ENCODE measurements at places on chromosomes 3 and 15.

DNA sequence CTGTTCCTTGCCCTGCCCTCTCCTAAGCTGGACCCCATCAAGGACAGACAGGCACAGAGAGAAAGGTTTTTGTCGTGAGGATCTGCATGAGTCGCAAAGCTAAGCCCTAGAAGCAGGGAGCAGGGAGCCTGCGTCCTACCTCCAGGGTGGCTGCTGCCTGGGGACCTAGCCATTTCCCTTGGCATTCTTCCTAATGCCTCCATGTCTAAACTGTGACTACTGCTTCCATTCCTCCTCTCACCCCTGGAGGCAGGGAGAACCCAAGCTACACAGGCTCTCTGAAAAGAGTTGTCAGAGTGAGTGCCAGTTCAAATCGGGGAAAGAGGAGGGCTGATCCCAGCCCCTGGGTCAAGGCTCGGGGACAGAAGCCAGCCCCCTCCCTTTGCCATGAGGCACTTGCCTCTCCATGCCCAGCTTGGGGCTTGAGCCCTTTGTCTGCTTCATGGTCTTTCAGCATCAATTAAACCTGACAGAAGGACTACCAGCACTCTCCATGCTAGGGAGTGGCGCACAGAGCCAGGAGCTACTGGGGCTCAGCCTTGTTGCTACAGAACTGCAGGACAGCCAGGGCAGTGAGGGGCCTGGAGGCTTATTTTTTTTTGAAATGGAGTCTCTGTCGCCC, 2.4 kb downstream of the GCHFR start:
- H3K36me3 ChIP-seq, result no peaks in the 10 kb centered on the region
- H3K4me3 ChIP-seq, result no peak overlapping the region
- no peak for DNase-seq
- H3K27ac ChIP-seq, result no peak overlapping the region
- peaks cover 9% of the 10 kb centered on the region for H3K4me1 ChIP-seq

DNA sequence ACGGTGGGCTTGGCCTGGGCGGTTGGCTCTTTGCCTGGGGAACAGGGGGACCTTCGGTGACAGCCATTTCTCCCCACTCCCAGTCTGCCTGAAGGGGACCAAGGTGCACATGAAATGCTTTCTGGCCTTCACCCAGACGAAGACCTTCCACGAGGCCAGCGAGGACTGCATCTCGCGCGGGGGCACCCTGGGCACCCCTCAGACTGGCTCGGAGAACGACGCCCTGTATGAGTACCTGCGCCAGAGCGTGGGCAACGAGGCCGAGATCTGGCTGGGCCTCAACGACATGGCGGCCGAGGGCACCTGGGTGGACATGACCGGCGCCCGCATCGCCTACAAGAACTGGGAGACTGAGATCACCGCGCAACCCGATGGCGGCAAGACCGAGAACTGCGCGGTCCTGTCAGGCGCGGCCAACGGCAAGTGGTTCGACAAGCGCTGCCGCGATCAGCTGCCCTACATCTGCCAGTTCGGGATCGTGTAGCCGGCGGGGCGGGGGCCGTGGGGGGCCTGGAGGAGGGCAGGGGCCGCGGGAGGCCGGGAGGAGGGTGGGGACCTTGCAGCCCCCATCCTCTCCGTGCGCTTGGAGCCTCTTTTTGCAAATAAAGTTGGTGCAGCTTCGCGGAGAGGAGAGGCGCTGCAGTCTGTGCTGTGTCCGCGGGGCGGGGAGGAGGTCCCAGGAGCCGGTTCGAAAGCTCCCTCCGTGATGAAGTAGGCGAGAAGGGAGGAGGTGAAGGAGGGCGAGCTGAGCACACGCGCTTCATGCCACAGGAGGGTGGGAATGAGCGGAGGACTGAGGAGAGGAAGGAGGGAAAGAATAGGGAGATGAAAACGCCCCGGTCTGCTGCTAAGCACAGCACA, 9.6 kb downstream of the CLEC3B start:
- DNase-seq, result no peak
- no peak overlapping the region for H3K4me3 ChIP-seq
- H3K36me3 ChIP-seq, result no peaks in the 10 kb centered on the region
- H3K4me1 ChIP-seq, result no peaks in the 10 kb centered on the region
- H3K27me3 ChIP-seq, result no peaks in the 10 kb centered on the region
- H3K27ac ChIP-seq, result no peak overlapping the region

DNA sequence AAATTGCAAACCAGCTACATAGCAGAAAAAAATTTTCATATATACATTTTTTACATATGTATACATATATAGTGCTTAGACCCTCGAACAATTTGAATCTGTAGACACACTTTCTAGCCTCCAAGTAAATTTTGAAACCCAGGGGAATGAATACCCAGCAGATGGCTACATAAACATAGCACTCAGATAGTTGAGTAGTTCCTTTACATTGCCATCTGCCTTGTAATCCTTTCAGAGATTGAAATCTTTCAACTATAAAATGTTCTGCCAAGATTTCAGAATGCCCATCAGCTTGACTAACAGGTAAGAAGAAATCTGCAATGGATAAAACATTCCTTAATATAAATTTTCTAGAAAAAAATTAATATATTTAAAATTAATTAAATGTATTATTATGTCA, 1333.5 kb upstream of the CADM2 start:
- H3K4me1 ChIP-seq, result no peaks in the 10 kb centered on the region
- H3K27ac ChIP-seq, result no peak overlapping the region
- H3K4me3 ChIP-seq, result no peak overlapping the region
- no peak for DNase-seq
- H3K36me3 ChIP-seq, result no peaks in the 10 kb centered on the region

DNA sequence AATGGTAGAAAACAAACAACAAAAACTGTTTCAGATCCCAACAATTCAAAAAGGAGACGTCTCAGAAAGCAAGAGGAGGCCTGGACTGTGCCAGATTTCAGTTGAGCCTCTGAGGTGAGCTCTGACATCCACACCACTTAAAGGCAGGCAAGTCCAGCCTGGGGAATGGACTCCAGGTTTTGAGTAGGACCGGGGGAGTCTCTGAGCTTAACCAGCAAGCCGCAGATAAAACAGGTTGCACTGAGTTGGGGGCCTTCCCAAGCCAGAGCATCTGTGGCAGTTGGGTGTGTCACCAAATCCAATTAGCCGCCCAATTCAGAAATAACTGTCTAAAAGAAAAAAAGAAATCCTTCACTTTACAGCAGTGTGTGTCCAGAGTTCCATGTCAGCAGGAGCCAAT, 54.7 kb downstream of the OXNAD1 start:
- H3K4me3 ChIP-seq, result no peak overlapping the region
- H3K27ac ChIP-seq, result no peak overlapping the region
- H3K27me3 ChIP-seq, result no peaks in the 10 kb centered on the region
- no peak for DNase-seq
- no peaks in the 10 kb centered on the region for H3K4me1 ChIP-seq

- H3K4me1 ChIP-seq, result no peaks in the 10 kb centered on the region
- no peak overlapping the region for H3K27ac ChIP-seq
- H3K27me3 ChIP-seq, result no peaks in the 10 kb centered on the region
- DNase-seq, result no peak
- H3K4me3 ChIP-seq, result no peak overlapping the region
Measured at GRCh38 chr15:66738116-66738515, 36.1 kb downstream of the SMAD6 start.

DNA sequence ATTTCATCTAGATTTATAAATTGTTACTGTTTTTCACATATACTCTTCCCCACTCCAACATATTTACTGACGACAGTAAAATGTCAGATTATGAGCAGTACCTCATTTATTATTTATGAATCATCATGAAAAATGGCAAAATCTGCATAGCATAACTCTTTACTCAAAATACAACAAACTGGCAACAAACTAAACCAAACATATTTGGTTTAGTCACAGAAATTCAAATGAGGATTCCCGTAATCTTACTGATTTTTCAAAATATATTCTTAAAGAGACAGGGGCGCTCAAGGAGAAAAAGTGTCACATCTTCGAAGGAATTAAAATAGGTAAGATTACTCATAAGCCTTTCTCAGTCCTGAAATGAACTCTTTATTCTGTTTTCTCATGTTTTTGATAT, 3.0 kb upstream of the GPR87 start:
- H3K36me3 ChIP-seq, result no peaks in the 10 kb centered on the region
- H3K27me3 ChIP-seq, result no peaks in the 10 kb centered on the region
- H3K4me1 ChIP-seq, result no peaks in the 10 kb centered on the region
- no peak for DNase-seq
- no peak overlapping the region for H3K4me3 ChIP-seq

DNA sequence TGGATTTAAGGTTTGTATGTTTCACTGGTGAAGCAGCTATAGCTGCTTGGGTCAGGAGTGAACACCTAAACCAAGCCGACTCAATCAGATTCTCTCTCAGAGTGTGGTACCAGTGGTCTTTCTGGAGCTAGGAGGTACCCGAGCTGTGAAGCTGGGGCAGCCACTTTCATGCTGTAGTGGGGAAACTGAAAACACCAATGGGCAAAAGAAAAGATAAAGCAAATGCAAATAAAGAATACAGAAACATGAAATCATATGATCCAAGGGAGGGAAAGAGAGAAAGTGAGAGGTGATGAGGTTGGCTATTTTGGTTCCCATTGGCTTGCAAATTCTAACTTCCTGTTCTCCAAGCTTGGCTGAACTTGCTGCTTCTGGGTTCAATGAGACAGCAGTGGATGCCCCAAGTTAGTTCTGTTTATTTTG, 212.3 kb upstream of the CFAP20DC start:
- H3K27ac ChIP-seq, result no peak overlapping the region
- H3K27me3 ChIP-seq, result no peaks in the 10 kb centered on the region
- no peak for DNase-seq
- H3K36me3 ChIP-seq, result no peaks in the 10 kb centered on the region
- H3K4me1 ChIP-seq, result no peaks in the 10 kb centered on the region

DNA sequence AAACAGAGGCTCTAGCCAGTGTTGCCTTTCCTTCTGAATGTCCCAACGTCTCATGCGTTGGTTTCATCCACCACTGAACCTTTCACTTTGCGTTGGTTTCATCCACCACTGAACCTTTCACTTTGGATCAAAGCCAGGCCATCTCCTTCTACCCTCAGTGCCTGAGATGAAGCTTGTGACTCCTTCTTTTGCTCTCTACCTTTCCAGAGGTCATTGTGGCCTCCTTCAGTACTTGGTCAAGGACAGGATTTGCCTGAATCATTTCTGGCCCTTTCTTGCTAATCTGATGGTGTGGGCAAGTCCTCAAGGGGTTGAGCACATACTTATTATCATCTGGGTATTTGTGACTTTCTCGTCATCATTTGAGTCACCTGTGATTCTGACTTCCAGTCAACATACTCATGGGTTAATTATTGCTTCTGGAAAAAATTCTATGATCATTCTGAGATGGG, 50.0 kb downstream of the SELENOT start:
- H3K36me3 ChIP-seq, result no peaks in the 10 kb centered on the region
- H3K27ac ChIP-seq, result no peak overlapping the region
- H3K4me3 ChIP-seq, result no peak overlapping the region
- no peaks in the 10 kb centered on the region for H3K4me1 ChIP-seq
- no peak for DNase-seq
- no peaks in the 10 kb centered on the region for H3K27me3 ChIP-seq

DNA sequence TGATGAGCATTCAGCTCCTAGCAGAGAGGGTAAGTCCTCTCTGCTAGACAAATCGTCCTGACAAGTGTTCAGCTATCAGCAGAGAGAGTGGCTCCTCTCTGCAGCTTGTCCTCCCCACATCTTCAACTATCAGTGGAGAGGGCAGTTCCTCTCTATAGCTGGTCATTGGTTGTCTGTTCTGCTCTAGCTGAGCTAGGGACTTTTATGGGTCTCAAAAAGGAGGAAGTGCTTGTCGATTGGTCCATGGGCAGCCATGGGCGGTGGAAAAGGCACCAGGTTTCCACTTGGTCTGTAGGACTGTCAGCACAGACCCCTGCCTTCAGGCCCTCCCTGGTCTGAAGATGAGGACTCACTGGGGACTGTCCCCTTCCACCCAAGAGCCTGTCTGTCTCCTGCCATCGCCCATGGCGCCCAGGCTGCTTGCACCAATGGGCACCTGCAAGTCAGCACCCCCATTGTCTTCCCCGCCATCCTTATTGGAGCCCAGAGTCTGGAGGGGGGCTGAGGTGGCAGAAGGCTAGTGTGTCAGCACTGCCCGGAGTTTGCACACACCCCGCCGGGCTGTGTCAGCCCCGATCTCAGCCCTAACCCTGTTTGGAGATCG, 264.7 kb downstream of the ZBBX start:
- no peak overlapping the region for H3K27ac ChIP-seq
- no peak for DNase-seq
- no peaks in the 10 kb centered on the region for H3K27me3 ChIP-seq
- no peaks in the 10 kb centered on the region for H3K36me3 ChIP-seq
- H3K4me1 ChIP-seq, result peaks cover 3% of the 10 kb centered on the region
- H3K4me3 ChIP-seq, result no peak overlapping the region

DNA sequence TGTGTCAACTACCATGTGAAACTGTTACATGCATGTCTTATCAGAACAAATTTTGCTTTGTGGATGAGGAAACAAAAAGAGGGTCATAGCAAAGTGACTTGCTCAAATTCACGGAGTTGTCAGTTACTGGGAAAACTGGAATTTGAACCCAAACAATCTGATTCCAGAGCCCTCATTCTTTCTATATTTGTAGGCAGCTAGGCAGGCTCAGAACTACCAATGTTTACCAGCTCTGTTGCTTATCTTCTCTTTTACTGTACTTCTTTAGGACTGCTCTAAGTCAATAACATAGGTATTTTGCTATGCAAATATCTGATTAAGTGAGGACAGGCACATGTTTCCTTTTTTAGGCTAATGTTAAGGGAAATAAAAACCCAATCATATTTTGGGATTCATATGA, 450.5 kb downstream of the ZPLD1 start:
- H3K36me3 ChIP-seq, result no peaks in the 10 kb centered on the region
- no peak overlapping the region for H3K4me3 ChIP-seq
- no peaks in the 10 kb centered on the region for H3K27me3 ChIP-seq

DNA sequence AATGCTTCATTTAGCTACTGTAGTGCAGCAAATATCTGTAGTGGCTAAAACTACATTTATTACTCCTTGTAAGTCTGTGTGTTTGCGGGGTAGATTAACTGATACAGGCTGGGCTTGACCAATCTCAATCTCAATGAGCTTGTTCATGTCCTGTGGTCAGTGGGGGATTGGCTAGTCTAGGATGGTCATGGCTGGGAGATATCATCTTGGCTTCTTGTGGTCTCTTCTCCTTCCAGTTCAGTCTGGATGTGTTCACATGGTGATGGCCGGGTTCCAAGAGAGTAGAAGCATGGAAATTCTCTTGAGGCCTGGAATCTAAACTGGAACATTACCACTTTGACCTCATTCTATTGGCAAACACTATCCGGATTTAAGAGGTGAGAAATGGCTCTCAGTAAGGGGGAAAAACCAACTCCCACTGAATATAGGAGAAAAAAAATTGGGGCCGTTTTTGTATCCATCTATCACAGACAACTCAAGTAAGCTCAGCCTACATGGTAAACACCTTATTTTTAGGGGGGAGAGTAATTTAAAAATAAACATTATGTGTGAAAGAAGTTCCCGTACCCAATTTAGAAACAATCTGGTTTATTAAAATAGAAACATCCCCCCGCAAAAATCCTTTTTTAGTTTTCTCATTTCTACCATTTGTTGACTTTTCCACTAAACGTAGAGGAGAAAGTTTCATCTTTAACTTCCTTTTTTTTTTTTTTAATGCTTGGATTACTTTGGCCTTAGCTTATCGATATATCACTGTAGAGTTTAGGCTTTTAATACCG, 284.9 kb upstream of the TBC1D5 start:
- no peak for DNase-seq
- no peak overlapping the region for H3K4me3 ChIP-seq
- H3K27ac ChIP-seq, result no peak overlapping the region
- H3K4me1 ChIP-seq, result no peaks in the 10 kb centered on the region
- H3K36me3 ChIP-seq, result no peaks in the 10 kb centered on the region
- H3K27me3 ChIP-seq, result no peaks in the 10 kb centered on the region

- H3K4me1 ChIP-seq, result no peaks in the 10 kb centered on the region
- H3K4me3 ChIP-seq, result no peak overlapping the region
- H3K36me3 ChIP-seq, result no peaks in the 10 kb centered on the region
- no peak for DNase-seq
- no peaks in the 10 kb centered on the region for H3K27me3 ChIP-seq
- H3K27ac ChIP-seq, result no peak overlapping the region
Measured at GRCh38 chr15:58447271-58448010, 15.7 kb downstream of the LIPC start.
